Dermis microvascular lymphatic vessel endothelial cell (primary cell): ENCODE measurements at places on chromosomes 4 and X. TPM values are rescaled to one million over a fixed set of nuclear protein-coding genes. Genes with fewer than 3 reads are reported as not detected.

Gene ATP8A1
- total RNA-seq: 9.9 and 66.1 TPM in 2 replicates

Gene CCDC160
- total RNA-seq: not detected in 2 replicates

Gene TBX22
- total RNA-seq: not detected in 2 replicates

Gene SH3D19
- 32.7 and 43.0 TPM in 2 replicates for total RNA-seq

Gene GUCY1B1
- total RNA-seq: 7.3 and 8.7 TPM in 2 replicates

Gene AR
- total RNA-seq: 0.26 and 0.38 TPM in 2 replicates

Gene ELK1
- 8.6 and 14.7 TPM in 2 replicates for total RNA-seq
